ENCODE measurements at places on chromosomes 7 and 10.

- DNase-seq, result no peak
Measured at GRCh38 chr10:111522141-111522540, 445.3 kb downstream of the ADRA2A start.

DNA sequence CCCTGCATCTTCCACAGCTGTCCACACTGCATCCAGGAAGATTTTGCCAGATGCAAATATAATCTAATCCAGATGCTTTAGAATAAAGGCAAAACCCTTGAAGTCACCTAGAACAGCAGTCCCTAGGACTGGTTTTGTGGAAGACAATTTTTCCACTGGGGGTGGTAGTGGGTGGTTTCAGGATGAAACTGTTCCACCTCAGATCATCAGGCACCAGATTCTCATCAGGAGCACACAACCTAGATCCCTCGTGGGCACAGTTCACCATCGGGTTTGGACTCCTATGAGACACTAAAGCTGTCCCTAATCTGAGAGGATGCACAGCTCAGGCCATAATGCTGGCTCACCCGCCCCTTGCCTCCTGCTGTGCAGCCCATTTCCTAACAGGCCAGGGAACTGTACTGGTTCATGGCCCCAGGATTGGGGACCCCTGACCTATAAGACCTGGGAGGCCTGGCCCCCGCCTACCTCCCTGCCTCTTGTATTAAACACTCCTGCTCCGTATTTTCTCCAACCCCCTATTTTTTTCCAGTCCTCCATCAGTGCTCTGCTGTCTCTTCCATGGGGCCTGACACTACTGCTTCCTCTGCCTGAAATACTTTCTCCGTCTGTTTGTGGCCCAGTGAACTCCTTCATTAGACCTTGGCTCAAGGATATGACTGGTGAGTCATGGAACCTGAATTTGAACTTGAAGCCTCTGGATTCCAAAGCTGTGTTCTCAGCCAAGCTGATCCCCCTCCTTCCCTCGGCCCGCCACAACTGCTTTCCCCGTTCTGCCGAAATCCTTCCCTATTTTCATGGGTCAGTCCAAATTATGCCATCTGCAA, 79.9 kb upstream of the RHEB start:
- no peak for DNase-seq

GRCh38 chr7:157005456-157006204, 4.8 kb downstream of the MNX1 start:
- no peak for DNase-seq

DNA sequence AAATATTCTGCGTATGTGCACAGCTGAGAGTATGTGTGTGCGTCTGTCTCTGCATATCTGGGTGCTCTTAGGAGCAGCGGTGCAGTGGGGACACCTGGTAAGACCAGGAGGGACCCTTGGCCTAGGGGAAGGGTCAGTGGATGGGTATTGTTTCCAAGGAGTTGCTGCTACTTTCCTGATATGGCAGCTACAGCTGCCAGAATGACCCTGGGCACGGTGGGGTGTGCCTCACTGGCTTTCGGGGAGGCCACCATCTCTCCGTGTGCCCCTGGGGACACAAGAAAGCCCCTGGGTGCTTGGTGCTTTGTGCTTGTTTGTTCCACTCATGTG, 8.6 kb downstream of the PFKFB3 start:
- no peak for DNase-seq

DNA sequence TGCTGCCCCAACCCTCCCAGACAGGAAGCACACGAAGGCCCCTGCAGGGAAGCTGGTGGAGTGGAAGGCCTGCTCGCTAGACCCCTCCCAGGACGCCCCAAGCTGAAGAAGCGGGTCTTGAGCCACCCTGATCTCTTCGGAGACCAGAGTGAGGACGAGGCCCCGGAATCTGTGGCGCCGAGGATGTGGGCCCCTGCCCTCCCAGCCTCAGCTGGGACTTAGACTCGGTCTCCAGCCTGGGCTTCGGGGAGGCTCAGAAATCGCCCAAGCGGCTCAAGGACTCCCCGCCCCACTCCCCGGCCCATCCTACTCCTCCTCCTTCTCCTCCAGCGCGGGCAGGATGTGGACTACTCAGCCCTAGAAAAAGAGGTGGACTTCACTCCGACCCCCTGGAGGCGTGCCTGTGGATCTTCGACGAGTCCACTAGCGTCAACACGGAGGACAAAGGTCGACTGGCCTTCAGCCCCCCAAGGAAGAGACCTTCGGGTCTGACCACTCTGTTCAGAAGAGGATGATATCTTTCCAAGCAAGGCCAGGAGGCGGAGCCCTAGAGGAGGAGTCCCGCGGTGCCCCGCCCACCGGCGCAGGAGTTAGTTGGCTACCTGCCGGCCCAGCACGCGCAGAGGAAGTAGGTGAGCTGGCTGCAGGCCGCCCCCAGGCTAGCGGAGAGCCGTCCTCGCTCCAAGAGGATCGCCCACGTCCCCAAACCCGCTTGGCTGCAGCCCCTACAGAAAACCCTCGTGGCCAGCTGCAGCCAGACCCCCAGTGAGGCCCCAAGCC, 21.9 kb upstream of the LANCL2 start:
- DNase-seq, result no peak

GRCh38 chr7:158633055-158633956, 45.7 kb upstream of the PTPRN2 start:
- no peak for DNase-seq

DNA sequence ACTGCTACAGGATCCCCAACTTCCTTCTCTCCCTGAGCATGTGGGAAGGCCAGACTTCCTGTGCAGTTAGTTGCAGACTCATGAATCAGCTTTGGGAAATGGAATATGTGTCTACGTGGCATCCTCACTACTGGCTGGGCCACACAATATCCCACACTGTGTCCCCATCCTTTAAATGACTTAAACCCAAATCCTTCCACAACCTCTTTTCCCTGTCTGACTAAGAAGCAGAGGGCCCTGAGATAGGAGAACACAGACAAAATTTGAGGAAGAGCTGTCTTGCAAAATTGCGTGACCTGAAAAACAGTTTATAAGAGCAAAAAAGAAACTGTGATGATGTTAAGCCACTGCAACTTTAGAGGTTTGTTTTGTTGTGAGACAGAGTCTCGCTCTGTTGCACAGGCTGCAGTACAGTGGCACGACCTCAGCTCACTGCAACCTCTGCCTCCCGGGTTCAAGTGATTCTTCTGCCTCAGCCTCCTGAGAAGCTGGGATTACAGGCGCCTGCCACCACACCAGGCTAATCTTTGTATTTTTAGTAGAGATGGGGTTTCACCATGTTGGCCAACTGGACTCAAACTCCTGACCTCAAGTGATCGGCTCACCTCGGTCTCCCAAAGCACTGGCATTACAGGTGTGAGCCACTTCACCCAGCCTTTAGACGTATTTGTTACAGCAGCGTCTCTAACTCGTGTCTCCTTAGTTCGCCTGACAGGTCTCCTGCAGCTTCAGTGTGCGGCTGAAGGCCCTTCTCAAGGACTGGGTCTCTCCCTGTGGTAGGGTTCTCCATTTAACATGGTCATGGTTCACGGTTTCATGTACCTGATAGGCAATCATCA, 46.9 kb upstream of the SFMBT2 start:
- no peak for DNase-seq

- DNase-seq, result no peak
Measured at GRCh38 chr7:97401398-97401797, 283.9 kb downstream of the SDHAF3 start.

GRCh38 chr7:81161451-81162075, 242.7 kb upstream of the SEMA3C start:
- DNase-seq, result no peak

- DNase-seq, result no peak
Measured at GRCh38 chr10:7185367-7185690, 225.5 kb downstream of the SFMBT2 start.

GRCh38 chr7:44182827-44183226, 6.4 kb downstream of the GCK start:
- no peak for DNase-seq

- no peak for DNase-seq
Measured at GRCh38 chr10:130936851-130937250, 374.7 kb downstream of the TCERG1L start.

GRCh38 chr10:115093776-115094408, 727 bp downstream of the ATRNL1 start:
- DNase-seq, result no peak

DNA sequence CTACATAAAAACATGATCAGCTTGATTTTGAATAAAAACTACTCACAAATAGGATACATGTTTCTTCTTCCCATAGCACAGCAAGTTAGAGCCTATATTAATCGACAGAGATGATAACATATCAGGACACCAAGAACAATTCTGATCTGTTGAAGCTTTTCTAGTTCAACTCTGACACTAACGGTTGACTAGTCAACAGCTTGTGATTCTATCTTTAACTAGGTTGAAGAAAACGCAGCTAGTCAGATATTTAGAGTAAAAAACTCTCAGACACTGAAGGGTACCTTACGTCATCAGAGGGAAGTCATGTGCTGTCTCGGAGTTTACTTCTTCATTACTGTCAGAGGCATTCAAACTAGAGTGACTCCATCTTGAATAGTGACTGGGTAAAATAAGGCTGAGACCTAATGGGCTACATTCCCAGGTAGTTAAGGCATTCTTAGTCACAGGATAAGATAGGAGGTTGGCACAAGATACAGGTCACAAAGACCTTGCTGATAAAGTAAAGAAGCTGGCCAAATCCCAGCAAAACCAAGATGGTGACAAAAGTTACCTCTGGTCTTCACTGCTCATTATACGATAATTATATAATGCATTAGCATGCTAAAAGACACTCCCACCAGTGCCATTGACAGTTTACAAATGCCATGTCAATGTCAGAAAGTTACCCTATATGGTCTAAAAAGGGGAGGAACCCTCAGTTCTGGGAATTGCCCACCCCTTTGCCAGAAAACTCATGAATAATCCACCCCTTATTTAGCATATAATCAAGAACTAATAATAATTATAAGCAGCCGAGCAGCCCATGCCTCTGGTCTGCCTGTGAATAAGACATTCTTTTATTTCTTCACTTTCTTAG, 21.3 kb downstream of the CCDC71L start:
- no peak for DNase-seq

DNA sequence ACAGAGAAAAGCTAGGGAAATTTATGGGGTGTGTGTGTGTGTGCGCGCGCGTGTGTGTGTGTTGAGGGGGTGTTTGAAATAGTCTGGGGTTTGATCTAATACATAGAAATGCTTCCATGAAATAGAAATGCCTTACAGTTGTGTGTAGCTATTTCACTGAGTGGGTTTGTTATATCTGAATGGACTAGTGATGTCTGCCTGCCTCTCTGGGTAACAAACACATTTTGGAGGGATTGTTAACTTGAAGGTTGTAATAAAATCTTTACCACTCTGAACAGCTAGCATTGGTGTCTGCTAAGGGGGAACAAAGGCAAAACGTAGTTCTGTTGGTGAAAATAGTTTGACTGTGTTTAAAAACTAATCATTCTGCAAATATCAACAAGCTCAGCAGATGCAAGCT, 509.3 kb downstream of the LRMDA start:
- no peak for DNase-seq

DNA sequence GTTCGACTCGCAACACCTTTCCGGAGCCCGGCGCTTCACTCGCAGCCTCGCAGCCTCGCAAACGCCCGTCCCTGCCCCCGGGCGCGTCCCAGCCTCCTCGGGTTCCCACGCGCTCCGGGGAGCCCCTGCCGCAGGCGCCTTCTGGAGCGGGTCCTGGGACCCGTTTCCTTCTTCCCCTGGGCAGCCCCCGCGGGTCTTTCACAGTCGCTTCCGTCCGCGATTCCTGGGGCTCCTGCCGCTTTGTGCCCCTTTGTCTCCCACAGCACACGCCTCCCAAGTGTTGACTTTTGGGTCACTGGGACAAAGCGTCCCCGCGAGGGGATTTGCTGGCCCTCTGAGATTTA, 140.7 kb downstream of the DYNC2I1 start:
- DNase-seq, result no peak

Measured in NCI-H2029 treated with DMSO at 0.1 percent for 48 hours (cell line).